ENCODE measurements at places on chromosomes 7 and 10. TPM values are rescaled to one million over a fixed set of nuclear protein-coding genes. Genes with fewer than 3 reads are reported as not detected.
A peak's percentile ranks its signal among the peaks of the same experiment; 100 is the strongest.

The OR6V1 gene
- total RNA-seq: not detected

The MTERF1 gene
- 14.7 TPM for total RNA-seq

The AZGP1 gene
- not detected for total RNA-seq

The HMX3 gene
- 10.8 TPM for total RNA-seq

The MACC1 gene
- not detected for total RNA-seq

The CFAP43 gene
- total RNA-seq: 0.16 TPM

The ACTR3C gene
- not detected for total RNA-seq

DNA sequence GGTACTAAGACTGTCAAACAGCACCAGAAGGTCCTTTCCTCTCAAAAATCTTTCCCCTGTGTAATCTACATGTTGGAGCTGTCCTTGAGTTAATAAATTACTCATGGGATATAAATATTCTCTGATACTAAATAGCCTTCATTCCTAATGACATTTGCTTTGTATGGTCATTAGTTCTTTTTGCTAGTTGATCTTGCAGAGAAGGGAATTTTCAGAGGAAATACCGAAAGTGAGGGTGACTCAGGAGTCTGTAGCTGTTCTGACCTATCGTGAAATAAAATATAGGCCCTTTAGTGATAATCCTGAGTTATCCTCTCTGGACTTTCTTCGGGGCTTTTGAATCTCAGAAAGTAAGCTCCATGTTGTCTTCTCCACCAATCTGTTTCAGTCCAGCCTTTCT, 19.4 kb upstream of the CLDN12 start:
- peak; percentile 6 for DNase-seq
- H3K4me3 ChIP-seq: no peak overlapping the region
- H3K27ac ChIP-seq: peak overlapping the region; percentile 60
- H3K4me1 ChIP-seq: peaks cover 22% of the 10 kb centered on the region
- no peaks in the 10 kb centered on the region for H3K27me3 ChIP-seq
- H3K36me3 ChIP-seq: peaks cover 49% of the 10 kb centered on the region

DNA sequence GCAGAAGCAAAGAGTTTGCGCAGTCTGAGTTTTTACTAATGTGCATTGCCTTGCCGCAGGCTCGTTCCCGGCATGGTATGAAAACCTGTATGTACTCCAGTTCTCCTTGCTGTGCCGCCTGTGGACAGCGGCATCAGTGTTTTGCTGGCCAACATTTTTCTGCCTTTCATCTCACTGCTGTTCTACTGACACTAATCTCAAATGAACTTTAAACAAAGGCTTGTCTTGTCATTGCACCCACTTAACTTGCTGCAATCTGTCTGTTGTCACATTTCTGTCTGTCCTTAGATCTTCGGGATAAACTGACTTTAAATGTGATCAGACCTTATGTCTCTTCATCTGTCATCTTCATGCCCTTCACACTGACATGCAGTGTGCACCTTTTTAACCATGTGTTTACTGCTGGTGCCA, 71.7 kb upstream of the ZNRF2 start:
- H3K27ac ChIP-seq: no peak overlapping the region
- H3K4me3 ChIP-seq: no peak overlapping the region
- DNase-seq: no peak
- H3K27me3 ChIP-seq: no peaks in the 10 kb centered on the region
- H3K4me1 ChIP-seq: no peaks in the 10 kb centered on the region

GRCh38 chr7:130655286-130655685, 13.3 kb downstream of the COPG2 start:
- H3K27ac ChIP-seq: no peak overlapping the region
- no peak overlapping the region for H3K4me3 ChIP-seq
- no peaks in the 10 kb centered on the region for H3K27me3 ChIP-seq
- H3K4me1 ChIP-seq: no peaks in the 10 kb centered on the region

GRCh38 chr7:157690058-157690832, 353.4 kb downstream of the DNAJB6 start:
- H3K4me3 ChIP-seq: peak overlapping the region; percentile 45
- H3K4me1 ChIP-seq: no peaks in the 10 kb centered on the region
- H3K36me3 ChIP-seq: no peaks in the 10 kb centered on the region
- H3K27ac ChIP-seq: no peak overlapping the region

DNA sequence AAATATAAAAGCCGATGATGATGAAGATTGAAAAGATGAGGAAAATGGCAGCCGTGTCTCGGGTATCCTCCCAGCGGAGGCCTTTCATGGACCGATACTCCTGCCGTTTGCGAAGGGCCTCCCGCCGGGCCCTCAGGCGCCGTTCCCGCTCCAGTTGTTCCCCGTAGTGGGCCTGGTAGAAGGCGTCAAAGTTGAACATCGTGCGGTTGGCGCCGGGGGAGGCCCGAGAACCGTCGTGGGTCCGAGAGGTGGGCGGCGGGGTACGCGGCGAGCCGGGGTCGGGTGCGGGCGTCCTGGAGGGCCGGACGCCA, 553 bp downstream of the DNAJC30 start:
- peak overlapping the region; percentile 49 for H3K27ac ChIP-seq
- H3K4me1 ChIP-seq: peaks cover 17% of the 10 kb centered on the region
- no peak for DNase-seq
- no peaks in the 10 kb centered on the region for H3K27me3 ChIP-seq
- H3K36me3 ChIP-seq: peaks cover 46% of the 10 kb centered on the region
- H3K4me3 ChIP-seq: peak overlapping the region; percentile 88

DNA sequence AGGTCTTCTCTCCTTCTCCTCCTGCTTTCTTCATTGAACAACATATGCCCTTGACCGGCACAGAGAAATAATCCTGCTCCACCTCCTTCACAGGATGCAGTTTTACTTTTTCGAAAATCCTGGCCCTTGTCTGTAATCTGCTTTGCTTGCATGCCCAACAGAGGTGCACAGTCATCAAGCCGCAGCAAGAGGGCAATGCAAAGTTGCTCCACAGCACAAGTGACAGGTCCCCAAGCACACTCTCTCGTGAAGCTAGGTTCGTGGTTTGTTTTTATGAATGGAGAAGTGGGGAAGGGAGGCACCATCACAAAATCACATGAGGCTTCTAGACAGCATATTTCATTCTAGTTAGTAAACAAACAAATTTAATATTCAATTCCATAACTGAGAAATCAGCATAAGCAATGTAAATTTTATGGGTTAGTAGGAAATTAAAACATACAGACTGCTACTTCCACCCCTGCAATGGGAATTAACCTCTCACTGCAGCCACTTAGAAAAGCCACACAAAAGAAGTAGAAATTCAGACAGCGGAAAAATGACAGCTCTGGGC, 178.8 kb downstream of the TPK1 start:
- H3K4me3 ChIP-seq: no peak overlapping the region
- H3K27me3 ChIP-seq: no peaks in the 10 kb centered on the region
- no peak for DNase-seq
- no peaks in the 10 kb centered on the region for H3K4me1 ChIP-seq
- H3K36me3 ChIP-seq: no peaks in the 10 kb centered on the region

DNA sequence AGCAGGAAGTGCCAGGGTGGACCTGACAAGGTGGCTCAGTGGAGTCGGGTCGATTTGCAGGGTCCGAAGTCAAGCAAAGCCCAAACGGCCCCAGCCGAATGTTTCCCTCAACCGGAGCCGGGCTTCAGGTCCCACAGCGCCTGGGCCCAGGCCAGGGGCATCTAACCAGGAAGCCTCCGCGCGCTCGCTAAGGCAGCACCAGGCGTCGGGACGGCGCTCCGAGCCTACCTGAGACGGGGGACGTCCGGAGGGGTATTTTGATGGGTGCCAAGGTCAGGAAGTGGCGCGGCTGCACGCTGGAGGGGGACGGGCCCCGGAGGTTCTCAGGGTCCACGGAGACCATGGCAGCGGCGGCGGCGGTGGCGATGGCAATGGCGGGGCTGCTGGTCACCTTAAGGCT, 51.5 kb downstream of the TCERG1L start:
- no peaks in the 10 kb centered on the region for H3K4me1 ChIP-seq
- no peak overlapping the region for H3K27ac ChIP-seq
- no peak overlapping the region for H3K4me3 ChIP-seq
- no peaks in the 10 kb centered on the region for H3K27me3 ChIP-seq

GRCh38 chr7:91519241-91520158, 255.3 kb downstream of the FZD1 start:
- no peaks in the 10 kb centered on the region for H3K4me1 ChIP-seq
- no peak overlapping the region for H3K27ac ChIP-seq

DNA sequence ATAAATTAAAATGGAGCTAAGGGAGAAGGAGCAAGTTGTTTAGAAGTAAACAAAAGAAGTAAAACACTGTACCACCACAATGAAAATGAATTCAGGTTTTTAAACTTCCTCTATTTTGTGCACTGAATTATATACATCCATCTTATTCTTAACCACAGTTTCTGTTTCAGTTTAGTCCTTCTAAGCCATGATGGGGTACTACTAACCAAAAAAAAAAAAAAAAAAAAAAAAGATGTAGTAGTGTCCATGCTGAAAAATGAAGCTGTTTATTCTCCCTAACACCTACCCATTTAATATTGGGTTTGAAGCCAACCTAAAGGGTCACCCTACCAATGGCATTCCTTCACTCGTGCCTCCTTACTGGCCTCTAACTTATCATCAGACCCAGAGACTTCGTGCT, 3.4 kb upstream of the BMPR1A start:
- H3K27ac ChIP-seq: no peak overlapping the region
- H3K27me3 ChIP-seq: no peaks in the 10 kb centered on the region
- no peak for DNase-seq
- no peak overlapping the region for H3K4me3 ChIP-seq
- peaks cover 20% of the 10 kb centered on the region for H3K36me3 ChIP-seq

DNA sequence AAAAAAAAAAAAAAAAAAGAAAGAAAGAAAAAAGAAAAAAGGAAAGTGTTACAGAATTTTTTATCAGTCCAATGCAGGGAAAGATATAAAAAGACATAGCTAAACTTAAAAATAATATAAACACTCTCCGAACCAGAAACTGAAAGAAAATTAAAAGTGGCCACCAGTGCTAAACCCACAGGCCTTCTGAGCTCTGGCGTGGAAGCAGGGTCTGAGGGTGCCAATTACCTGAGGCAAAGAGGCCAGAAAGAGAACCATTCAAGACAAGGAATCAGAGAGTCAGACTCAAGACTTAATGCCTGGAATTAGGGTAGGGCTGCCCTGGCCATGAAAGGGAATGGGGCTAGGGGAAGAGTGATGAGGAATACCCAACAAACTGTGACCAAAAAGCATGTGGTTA, 36.9 kb upstream of the STARD3NL start:
- no peak overlapping the region for H3K4me3 ChIP-seq
- H3K36me3 ChIP-seq: no peaks in the 10 kb centered on the region
- H3K4me1 ChIP-seq: no peaks in the 10 kb centered on the region
- DNase-seq: no peak
- 0 out of 2 replicates have a peak, but pooled peaks cover 5% of the 10 kb centered on the region for H3K27me3 ChIP-seq

DNA sequence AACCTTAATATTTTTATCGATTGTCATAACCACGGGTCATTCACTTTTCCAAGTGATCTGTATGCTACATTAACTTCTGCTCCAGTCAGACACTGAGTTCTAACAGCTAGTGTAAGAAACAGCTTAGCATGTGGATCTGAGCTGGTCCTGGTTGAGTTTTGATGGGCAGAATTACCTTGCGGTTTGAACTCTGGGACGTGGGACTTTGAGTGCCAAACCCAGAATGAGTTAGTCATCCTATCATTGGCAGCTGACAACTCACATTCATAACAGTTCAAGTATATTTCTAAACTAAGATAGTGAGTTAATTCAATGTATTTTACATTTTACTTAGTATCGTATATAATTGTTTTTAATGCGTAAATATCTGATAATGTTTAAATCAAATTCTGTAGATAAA, 43.2 kb downstream of the C7orf33 start:
- H3K4me3 ChIP-seq: no peak overlapping the region
- no peaks in the 10 kb centered on the region for H3K36me3 ChIP-seq
- 0 out of 2 replicates have a peak, but pooled peaks cover 5% of the 10 kb centered on the region for H3K27me3 ChIP-seq
- H3K27ac ChIP-seq: no peak overlapping the region

- no peaks in the 10 kb centered on the region for H3K4me1 ChIP-seq
- H3K4me3 ChIP-seq: no peak overlapping the region
Measured at GRCh38 chr7:6420680-6421079, 27.1 kb downstream of the DAGLB start.

DNA sequence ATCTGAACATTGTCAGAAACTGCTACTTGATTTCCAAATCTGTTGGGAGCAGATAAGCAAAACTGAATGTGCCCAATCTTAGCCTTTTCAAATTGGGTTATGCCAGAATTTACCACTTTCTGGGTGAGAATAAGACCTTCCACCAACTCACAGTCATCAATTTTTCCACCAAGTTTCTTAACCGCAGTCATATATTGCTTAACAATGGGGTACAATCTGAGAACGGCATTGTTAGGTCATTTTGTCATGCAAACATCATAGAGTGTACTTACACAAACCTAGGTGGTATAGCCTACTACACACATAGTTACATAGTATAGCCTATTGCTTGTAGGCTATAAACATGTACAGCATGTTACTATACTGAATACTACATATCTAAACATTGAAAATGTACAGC, 16.0 kb downstream of the MRPS33 start:
- no peaks in the 10 kb centered on the region for H3K4me1 ChIP-seq
- no peaks in the 10 kb centered on the region for H3K27me3 ChIP-seq
- H3K27ac ChIP-seq: no peak overlapping the region
- H3K36me3 ChIP-seq: no peaks in the 10 kb centered on the region
- H3K4me3 ChIP-seq: no peak overlapping the region
- DNase-seq: no peak

GRCh38 chr7:98399462-98399861, 1.4 kb downstream of the BAIAP2L1 start:
- peak overlapping the region; percentile 33 for H3K27ac ChIP-seq
- H3K4me1 ChIP-seq: peaks cover 30% of the 10 kb centered on the region
- no peaks in the 10 kb centered on the region for H3K27me3 ChIP-seq
- peak overlapping the region; percentile 41 for H3K4me3 ChIP-seq
- peaks cover 3% of the 10 kb centered on the region for H3K36me3 ChIP-seq

GRCh38 chr7:102434039-102434486, 688 bp downstream of the ORAI2 start:
- no peak for DNase-seq
- peaks cover 10% of the 10 kb centered on the region for H3K36me3 ChIP-seq
- H3K4me1 ChIP-seq: peaks cover 16% of the 10 kb centered on the region
- no peaks in the 10 kb centered on the region for H3K27me3 ChIP-seq

DNA sequence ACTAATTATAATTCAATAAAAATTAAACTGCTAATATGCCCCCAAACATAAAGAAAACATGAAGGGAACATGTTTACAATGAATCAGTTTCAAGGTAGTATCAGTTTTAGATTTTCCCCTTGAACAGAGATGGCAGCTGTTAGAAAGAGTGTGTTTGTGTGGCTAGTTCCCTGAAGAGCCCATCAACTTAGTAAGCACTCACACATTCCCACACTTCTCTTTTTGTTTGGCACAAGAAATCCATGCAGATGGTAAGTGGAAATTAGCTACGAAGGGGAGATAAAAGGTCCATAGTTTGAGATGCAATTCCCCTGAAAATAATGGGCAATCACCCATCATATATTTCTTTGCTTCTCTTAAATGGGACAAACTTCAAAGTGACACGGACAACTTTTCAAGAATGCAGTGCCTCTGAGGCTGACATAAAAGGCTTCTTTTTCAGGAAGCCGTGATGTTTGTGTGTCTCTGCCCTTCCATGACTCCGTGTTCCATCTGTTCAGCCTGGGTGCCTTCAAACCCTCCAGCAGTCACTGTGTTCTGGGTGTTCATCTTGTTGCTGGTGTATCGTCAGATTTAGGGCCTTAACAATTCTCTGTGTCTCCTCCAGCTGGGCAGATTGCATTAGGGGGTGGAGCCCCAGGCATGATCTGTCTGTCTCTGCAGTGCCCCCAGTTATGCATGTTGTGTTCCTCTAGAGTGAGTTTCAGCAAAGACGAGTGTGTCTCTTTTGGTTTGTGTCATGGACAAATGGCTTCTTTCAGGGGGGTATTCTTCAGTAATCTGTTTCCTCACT, 259.5 kb upstream of the NPY start:
- H3K27ac ChIP-seq: peak overlapping the region; percentile 59
- H3K27me3 ChIP-seq: no peaks in the 10 kb centered on the region
- no peak overlapping the region for H3K4me3 ChIP-seq
- no peaks in the 10 kb centered on the region for H3K36me3 ChIP-seq

- no peak overlapping the region for H3K27ac ChIP-seq
- no peak overlapping the region for H3K4me3 ChIP-seq
- H3K4me1 ChIP-seq: peaks cover 7% of the 10 kb centered on the region
- DNase-seq: no peak
- H3K36me3 ChIP-seq: peaks cover 18% of the 10 kb centered on the region
- H3K27me3 ChIP-seq: no peaks in the 10 kb centered on the region
Measured at GRCh38 chr7:56083150-56083785, 9.5 kb downstream of the PHKG1 start.

Data from SJSA1 (cell line).